ENCODE measurements at places on chromosomes 2 and 18.

DNA sequence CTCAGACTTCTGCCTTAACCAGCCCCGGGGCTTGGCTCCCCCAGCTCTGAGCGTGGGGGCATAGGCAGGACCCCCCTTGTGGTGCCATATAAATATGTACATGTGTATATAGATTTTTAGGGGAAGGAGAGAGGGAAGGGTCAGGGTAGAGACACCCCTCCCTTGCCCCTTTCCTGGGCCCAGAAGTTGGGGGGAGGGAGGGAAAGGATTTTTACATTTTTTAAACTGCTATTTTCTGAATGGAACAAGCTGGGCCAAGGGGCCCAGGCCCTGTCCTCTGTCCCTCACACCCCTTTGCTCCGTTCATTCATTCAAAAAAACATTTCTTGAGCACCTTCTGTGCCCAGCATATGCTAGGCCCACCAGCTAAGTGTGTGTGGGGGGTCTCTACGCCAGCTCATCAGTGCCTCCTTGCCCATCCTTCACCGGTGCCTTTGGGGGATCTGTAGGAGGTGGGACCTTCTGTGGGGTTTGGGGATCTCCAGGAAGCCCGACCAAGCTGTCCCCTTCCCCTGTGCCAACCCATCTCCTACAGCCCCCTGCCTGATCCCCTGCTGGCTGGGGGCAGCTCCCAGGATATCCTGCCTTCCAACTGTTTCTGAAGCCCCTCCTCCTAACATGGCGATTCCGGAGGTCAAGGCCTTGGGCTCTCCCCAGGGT is 5.5 kb downstream of the CTDSP1 start:
- no peak for DNase-seq

DNA sequence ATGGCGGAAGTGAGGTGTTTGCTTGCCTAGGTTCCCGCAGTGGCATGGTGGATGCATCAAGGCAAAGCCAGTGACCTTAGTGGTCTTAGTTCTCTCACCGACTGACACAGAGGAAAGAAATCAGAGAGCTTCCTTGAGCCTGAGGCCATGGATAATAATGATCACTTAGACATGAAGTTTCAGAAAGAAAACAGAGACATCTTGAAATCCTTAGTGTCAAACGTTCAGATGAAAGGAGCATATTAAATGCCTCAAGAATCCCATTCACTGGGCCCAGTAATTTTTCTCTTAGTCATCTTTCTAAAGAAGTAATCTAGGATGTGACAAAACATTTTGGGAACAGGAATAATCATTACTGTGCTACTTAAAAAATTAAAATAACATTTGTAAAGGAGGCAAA is 35.2 kb downstream of the COPS8 start:
- DNase-seq: no peak

- DNase-seq: peak; percentile 2
Measured at GRCh38 chr18:30582078-30582477, 460.5 kb downstream of the DSC3 start.

DNA sequence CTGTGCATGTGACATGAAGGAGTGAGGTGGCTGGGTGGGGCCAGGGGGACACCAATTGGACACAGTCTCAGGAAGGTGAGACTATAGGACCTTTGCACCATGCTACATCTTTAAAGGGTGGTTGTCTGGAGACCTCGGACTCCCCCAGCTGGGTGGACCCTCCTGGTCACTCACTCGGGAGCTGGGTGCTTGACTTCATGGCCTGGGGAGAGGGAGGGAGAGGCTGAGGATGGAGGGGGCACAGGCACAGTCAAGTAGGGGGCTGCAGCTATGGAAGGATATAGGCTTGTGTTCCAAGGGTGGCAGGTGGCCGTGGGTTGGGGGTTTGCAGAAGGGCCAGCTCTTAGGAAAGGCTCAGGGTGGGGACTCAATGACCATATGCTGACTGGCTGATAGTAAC is 7.1 kb upstream of the CELF4 start:
- DNase-seq: no peak

GRCh38 chr18:50724751-50725151 is 95.1 kb downstream of the MRO start:
- DNase-seq: no peak

DNA sequence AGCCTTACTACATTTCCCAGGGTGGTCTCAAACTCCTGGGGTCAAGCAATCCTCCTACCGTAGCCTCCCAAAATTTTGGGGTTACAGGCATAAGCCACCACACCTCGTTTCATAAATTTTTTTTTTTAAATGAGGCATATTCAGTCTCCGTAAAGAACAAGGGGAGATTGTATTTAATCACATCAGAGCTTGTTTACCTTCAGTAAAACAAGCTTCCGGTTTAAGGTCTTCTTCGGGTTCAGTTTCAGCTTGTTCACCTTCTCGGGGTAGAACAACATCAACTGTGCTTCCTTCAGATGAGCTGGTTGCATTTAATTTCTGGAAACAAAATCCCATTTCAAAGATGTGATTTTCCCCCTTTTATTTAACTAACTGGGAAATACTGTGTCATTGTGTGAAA is 88.6 kb downstream of the SCN3A start:
- DNase-seq: no peak

DNA sequence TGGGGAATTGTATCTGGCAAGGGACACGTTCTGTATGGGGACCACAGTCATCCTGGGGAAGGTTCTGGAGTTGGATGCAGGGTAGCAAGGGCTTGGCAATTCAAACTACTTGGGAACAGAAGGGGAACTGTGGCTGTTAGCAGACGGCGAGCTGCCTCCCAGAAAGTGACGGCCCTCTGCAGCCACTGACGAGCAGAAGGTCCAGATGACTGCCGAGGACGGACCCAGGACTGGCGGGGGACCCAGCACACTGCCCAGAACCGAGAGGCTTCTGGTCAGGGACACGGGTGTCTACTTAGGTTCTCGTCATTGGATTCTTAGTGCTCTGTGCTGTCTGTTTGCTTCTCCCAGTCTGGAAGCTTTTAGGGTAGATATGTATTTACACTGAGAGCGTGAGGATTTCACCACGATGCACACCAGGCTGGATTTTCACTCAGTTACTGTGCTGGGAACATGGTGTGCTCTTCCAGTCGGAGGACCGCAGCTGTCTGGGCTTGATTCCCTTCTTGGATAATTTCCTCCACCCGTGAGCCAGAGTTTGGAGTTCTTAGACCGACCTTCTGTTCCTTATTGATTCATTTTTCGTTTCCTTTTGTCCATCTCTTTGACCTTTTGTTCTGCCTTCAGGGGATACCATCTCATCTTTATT is 13.4 kb downstream of the GPR35 start:
- DNase-seq: no peak

- DNase-seq: no peak
Measured at GRCh38 chr2:62524293-62524941, 18.4 kb upstream of the TMEM17 start.

GRCh38 chr2:154623819-154624218 is 74.7 kb upstream of the KCNJ3 start:
- peak; percentile 75 for DNase-seq

DNA sequence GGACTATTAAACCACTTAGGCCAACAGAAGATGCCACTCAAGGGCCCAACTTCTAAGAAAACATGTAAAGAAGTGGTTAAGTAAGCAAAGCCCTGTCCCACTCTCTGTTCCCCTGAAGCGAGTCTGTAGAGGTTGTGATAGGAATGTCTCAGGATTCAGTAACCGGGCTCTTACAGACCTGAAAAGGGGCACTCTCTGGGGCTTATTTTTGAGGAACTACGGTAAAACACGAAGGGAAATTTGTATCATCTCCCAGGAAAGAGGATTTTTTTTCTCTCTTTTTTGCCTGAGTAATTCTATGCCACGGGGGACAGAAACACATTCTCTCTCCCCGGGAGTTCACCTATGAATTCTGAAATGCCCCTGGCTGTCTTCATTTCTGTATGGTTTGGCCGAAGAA is 77.4 kb downstream of the VIT start:
- DNase-seq: no peak

DNA sequence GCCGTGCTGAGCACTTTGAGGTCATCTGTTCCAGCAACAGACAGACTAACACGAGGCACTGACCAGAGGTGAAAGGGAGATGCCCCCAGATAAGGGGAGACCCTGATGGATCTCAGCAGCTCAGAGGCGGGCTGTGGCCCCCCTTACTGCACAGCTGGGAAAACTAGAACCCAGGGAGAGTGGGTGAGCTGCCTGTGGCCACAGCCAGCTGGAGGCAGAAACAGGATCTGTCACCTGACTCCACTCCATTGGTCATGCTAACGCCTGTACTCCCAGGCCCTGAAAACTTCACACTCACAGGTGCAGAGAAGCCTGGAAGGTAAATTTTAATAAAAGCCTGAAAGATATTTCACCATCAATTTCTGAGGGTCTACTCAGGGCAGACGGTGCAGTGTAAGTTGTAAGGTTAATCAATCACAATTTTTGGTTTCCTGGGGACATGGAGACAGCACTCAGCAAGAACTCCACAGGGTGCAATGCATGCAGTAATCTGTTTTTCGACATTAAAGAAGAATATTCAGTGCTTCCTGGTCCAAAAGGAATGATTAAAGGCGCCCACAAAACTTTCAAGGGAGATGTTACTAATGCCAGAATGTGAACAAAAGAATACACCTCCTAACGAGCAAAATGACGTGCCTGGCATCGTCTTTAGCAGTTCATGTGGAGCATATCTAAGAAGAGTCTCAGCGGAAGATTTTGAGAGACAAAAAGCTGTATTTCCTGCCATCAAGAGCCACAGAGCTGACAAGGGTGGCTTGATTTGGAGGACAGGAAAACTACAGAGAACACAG is 173.4 kb downstream of the EIPR1 start:
- no peak for DNase-seq

GRCh38 chr2:203376173-203376572 is 48.0 kb downstream of the ABI2 start:
- no peak for DNase-seq

DNA sequence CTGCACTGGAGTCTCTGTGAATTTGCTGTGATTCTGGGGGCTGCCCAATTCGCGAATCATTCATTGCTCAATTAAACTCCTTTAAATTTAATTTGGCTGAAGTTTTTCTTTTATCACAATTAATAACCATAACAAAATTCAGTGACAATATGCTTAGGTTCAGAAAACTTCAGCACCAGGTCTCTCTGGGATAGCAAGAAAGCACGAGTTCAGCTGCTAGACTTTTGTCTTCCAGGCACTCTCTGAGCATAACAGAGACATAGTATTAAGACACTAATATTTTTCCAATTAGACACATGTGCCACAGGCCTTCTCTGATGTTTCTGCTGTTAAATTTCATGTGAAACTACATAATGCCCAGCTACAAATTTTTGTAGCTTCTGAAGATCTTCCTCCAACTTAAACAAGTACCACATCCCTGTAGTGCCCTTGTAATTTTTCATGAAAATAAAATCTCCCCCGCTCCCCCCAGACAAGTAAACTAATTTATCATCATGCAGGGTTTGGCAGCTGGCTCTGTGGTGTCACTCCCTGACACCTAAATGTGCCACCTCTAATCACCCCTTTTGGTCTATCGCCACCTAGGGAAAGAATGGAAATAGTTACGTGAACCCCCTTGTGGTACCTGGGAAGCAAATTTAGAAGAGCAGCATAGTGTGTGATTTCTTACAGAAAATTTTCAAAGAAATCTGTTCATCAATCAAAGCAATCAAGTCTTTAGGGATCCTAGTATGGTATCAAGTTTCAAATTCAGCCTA is 94.1 kb downstream of the CSRNP3 start:
- DNase-seq: no peak

DNA sequence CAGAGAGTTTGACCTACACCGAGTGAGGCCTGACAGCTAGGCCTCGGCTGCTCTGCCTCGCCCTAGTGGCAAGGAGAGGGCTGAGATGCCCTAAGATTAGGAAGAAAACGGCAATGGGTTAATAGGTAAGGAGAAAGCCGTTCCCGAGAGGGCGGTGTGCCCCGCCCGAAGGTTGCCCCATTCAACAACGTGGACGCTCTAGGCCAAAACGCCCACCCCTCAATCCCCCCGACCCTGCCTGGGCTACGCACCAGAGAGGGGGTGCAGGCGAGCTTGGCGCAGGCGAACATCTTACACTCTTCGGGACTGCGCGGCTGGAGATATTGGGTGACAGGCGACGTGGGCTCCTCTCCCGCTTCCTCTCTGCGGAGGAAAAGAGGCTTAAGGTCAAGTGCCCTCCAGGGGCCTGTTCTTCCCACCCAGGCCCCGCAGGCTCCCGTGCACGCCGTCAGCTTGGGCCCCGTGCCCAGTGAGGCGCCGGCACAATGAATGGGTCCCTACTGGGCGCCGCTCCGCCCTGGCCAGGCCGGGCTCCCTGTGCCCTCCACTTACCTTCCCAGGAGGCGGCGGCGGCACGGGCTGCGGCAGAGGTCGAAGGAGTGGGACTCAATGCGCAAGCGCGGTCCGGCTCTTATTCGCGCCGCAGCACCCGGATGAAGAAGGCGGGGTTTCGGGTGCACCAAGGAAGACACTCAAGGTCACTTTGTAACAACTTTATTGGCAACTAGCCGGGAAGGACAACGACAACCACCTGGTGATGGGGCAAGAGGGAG is at the start of gene ATP5MC3:
TSS of gene ATP5MC3 (minus strand) at position 607 of the 773 bp plus-strand sequence. CDS start at position 290, 317 bp downstream.
- peak; percentile 96 for DNase-seq

DNA sequence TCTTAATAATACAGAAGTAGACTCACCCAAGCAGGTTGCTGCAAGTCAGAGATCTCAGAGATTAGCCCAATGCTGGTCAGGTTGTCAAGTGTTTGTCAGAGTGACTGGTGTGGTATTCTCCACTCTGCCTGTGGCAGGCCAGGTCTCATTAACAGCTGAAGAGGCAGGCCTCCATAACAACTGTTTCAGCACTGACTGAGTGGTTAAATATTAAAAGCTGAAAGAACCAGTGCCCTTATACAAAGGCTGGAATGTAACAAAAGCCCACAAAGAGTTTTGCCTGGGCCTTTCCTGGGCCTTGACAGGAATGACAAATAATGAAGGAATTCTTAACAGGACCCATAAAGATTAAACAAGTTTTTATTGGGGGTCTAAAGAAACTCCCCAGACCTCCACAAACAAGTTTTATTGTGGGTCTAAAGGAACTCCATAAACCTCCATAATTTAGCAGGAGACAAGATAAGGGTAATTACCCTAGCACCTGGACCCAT is 26.8 kb downstream of the SULT1C2 start:
- peak; percentile 83 for DNase-seq

DNA sequence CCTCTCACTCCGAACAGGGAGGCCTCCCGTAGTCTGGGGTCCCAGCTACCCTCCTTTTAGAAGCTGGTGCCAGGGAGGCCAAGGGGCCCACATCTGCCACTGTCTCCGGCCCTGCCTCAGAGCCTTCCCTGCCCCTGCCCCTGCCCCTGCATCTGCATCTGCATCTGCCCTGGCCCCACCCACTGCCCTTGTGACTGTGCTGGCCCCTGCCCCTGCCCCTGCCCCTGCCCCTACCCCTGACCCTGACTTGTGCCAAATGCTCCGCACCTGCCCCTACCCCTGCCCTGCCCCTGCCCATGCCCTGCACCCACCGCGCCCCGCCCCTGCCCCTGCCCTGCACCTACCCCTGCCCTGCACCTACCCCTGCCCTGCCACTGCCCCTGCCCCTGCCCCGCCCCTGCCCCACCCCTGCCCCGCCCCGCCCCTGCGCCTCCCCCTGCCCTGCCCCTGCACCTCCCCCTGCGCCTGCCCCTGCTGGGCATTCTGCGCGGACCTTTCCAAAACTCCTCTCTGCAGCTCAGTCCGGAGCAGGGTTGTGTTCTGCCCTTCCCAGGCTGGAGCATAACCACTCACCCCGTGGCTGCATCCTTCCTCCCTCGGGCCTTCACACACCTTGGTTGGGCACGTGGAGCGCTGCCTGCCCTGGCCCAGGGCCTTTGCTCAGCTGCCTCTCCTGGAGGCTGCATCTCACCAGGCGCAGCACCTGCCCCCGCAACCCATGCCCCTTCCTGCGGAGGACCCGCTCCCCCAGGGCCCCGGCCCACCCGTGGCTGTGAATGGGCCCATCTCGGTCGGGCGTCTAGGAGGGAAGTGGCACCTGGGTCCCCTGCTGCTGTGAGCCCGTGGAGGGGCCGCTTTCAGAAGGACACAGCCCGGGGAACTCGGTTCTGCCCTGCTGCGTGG is 5.4 kb downstream of the SNTG2 start:
- DNase-seq: no peak
